Stimulated activated CD4-positive, alpha-beta T cell treated with anti-CD3 and anti-CD28 coated beads, Interleukin-1b, Interleukin-23, amount 100 ng/mL, for 4 hours (primary cell): ENCODE measurements at places on chromosomes 6 and 20.

- DNase-seq: no peak
Observed at GRCh38 chr6:79810871-79811270, 136.5 kb downstream of the ELOVL4 start.

DNA sequence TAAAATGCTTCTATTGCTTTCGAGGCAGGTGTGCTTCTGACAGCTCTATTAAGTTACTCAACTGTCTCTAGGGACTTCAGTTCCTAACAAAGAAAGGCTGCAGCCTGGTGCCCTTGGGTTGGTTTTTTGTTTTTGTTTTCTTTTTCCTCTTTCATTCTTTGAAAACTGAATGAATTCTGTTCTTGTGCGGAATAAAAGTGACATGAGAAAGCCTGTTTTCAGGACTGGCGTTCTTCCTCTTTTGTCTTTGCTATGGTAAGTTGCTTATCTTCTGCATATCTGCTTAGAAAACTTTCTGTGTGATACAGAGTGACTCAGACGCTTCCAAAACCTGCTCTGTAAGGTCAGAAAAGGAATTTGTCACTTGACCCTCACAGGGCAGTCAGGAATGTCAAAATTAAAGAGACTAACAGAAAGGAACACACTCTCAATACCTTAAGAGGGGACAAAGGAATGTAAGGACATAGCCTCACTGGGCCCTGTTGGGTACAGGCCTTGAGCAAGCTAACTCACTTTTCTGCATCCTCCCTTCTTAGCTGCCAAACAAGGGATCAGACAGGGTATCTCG lies 56.2 kb upstream of the NHSL1 start:
- DNase-seq: no peak

DNA sequence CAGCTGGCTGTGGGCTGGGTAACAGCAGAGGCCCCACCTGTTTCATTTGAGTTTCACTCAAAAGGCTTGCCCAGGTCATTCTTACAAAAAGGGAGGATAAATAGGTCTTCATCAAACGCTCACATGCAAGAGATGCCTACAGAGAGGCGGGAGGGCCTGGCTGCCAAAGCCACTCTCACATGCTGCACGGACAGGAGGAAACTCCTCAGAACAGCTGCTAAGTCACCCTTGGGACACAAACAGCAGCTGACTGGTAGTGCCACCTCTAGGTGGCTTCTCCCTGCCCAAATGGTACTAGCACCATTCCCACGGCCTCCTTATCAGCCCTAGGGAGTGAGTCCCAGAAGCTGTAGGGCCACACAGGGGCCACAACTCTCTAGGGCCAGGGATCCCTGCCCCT lies 23.8 kb downstream of the SLC22A23 start:
- no peak for DNase-seq

- no peak for DNase-seq
Observed at GRCh38 chr6:166496460-166496859, 90.0 kb downstream of the RAMACL start.

GRCh38 chr6:3193102-3193849 lies 34.2 kb downstream of the TUBB2B start:
- no peak for DNase-seq

GRCh38 chr20:24507182-24507853 lies 37.9 kb downstream of the SYNDIG1 start:
- DNase-seq: no peak

DNA sequence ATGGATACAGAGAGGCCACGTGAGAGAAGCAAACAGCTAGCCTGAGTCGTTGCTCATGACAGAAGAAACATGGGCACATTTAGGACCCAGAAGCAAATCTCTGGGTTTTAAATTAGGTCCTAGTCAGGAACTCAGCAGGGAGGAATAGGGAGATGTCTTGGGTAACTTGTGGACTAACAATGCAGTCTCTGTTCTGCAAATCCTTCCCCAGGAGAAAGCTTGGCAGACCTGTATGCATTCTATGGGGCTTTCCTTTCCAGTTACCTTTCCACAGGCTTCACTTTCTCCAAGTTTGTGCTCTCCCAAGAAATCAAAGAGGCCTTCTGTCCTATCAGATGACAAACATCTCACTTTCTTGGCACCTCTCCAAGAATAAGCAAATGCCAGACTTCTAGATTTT lies 47.2 kb upstream of the PLCB4 start:
- DNase-seq: no peak

DNA sequence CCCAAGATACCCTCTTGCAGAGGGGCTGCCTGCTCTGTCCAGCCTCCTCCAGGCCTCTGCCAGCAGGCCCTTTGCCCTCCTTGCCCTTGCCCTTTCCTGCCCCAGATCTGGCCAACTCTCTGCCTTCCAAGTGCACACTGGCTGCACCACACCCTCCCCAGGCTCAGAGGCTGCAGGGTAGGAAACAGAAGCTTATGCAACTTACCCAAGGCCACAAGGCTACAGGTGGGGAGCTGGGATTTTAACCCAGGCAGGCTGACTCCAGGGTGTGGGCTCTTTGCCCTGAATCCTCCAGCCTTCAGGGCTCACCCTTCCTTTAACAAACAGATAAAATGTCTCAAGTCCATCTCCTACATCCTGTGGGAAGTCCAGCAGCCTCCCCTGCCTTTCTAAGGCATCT lies 14.5 kb upstream of the TRAF3IP2 start:
- no peak for DNase-seq

DNA sequence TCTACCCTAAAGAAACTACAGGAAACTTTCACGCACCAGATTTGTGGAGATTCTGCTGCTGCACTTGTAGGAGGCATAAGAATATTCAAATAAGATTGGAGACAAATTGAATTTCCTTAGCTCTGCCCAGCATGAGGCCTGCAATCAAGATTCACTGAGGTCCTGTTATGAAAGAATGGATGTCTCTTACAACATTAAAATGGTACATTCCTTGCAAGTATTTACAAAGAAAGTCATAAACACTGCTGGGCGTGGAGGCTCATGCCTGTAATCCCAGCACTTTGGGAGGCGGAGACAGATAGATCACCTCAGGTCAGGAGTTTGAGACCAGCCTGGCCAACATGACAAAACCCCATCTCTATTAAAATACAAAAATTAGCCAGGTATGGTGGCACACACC lies 74.0 kb upstream of the MAP3K4 start:
- no peak for DNase-seq

DNA sequence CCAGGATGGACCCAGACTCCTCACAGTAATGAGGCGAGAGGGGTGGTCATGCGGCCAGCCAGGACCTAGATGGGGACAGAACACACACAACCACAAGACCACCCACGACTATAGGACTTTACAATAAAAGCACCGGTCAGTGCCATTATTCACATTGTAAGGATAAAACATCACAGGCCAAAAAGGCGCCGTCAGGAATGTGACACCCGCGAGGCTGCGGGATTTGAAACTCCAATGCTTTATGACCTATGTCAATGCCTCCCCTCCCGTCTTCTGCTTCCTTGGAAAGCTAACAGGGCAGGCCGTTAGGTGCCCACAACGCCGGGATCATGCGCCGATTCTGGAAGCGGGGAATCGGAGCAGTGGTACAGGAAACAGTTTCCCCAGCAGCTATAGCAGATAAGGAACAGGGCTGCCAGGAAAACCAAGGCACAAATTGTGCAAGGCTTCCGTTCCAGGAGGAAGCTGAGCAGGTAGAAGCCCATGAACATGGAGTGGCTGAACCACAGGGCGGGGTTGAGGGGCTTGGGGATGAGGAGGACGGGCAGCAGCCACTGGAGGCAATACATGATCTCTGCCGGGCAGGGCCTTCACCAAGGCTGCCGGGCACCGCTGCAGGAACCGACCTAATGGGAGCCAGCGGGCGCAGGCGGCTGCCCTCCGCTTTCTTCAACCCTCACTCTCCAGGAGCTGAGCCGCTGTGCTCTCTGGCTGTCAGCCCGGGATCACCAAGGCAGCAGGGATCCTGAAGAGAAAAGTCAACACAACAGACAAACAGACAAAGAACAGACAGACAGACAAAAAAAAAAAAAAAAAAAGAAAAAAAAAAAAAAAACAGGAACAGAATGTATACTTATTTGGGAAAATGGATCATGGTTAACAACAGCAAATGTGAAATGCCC lies 2.2 kb upstream of the NNAT start:
- DNase-seq: no peak

DNA sequence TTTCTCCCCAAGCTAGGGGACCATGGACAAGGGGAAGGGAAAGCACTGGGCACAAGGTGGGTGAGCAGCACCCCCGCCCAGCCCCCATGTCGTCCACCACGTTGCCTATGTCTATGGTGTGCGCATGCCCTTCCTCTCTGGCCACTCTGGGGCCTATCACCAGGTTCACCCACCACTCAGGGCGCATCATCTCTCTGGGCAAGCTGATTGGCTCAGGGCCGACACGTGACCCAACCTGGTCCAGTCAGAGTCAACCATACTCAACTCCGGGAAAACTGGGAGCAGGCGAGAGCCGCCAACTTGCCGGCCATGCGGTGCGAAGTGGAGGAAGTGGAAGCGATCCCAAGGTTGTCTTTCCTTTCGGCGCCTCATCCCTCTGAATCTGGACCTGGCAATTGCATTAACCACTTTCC lies 25.9 kb downstream of the ACSS1 start:
- DNase-seq: no peak

- no peak for DNase-seq
Observed at GRCh38 chr6:37265001-37265400, 7.1 kb upstream of the TMEM217 start.

GRCh38 chr20:7214081-7214740 lies 446.7 kb downstream of the BMP2 start:
- DNase-seq: no peak

DNA sequence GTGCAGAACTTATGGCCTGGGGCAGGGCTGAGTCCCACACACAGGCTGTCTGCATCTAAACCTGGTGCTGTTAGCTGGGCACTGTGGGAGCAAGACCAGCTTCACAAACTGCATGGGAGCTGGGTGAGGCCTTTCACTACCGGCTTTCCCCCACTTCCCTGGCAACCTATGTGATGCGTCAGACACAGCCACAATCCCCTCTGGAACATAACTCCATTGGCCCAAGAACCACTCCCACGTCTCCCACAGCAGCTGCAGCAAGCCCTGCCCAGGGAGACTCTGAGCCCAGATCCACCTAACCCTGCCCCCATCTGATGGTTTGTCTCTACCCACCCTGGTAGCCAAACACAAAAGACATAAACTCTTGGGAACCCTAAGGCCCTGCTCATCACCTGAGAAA lies 9.3 kb downstream of the WDR27 start:
- DNase-seq: no peak

DNA sequence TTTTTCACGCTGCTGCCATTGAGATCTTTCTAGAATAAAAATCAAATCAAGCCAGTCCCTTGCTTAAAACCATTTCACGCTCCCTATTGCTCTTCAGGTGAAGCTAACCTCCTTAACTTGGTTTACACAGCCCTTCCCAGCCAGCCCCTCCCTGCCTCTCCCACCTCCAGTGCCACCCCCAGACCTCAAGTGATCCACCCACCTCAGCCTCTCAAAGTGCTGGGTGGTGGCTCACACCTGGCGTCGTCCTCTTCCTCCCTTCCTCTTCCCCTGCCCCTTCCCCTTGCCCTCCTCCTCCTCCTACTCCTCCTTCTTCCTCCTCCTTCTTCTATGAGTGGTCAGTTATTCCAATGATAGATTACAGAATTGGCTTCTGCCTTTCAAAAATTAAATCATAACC lies 42.9 kb downstream of the FAM209B start:
- no peak for DNase-seq
